AG08395 (cell line): ENCODE measurements at places on chromosomes 2 and 18.
A peak's percentile ranks its signal among the peaks of the same experiment; 100 is the strongest.

GRCh38 chr18:75800331-75800648, 372.8 kb upstream of the SMIM21 start:
- DNase-seq = no peak

DNA sequence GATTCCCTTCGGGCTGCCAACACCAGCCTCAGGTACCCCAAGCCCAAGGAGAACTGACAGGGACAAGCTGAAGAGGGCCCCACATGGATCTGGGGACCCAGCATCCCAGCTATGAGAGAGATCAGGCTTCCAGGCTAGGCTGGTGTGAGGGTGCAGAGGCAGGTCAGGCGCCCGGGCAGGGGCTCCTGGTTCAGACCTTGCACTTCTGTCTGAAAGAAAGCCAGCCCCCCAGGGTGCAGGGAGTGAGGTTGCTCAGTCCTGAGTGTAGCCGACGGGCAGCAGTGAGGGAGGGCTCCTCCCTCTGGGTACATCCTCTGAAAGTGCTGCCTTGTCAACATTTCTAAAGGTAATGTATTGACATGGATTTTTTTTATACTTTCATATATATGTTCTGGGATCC, 33.1 kb downstream of the KCNF1 start:
- no peak for DNase-seq

- DNase-seq = no peak
Observed at GRCh38 chr18:5173646-5174045, 23.4 kb downstream of the AKAIN1 start.

DNA sequence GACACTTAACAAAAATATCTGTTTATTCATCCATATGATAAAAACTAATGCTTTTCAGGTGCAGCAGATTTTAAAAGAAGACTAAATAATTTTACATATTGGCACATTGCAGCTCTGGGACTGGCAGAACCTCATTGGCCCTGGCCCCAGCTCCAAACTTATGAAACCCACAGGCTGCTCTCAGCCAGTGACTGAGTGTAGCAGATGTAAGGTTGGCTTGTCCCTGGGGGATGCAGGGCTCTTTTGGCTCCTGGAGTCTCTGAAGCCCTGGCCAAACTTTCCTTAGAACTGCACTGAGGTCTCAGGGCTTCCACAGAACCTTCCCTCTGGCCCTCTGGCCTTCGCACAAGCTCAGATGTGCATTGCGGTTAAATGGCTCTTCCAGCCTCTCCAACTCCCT, 725.0 kb upstream of the SOX11 start:
- DNase-seq = no peak

- no peak for DNase-seq
Observed at GRCh38 chr2:99397266-99397920, 60.2 kb downstream of the EIF5B start.

GRCh38 chr2:23660237-23660636, 266.7 kb downstream of the ATAD2B start:
- DNase-seq = no peak

DNA sequence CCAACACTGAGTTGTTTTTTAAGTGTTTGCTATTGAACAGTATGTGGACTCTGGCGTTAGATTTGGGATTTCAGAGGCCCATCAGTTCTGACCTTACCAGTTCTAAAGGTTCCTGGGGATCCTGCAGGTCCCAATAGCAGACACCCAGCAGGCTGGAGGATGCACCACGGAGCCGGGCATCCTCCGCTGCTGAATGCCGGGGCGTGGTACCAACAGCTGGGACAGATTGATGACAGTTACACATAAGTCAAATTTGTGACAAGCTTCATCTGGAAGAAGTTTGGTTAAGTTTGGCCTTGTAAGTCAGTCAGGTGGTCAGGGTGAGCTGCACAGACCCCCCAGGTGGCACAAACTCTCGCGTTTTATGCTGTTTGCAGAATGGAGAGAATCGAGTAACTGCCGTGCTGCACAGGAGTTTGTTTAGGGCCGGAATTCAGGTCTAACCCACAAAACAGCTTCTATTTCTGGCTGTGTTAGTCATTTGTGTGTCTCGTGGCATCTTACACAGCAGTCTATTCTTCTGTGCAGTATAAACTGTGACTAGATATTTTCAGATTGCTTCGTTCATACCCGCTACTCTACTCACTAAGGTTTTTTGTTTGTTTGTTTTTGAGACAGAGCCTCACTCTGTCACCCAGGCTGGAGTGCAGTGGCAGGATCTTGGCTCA, 19.2 kb downstream of the CTDP1 start:
- peak; percentile 63 for DNase-seq

GRCh38 chr2:29528891-29529520, 392.4 kb downstream of the ALK start:
- DNase-seq = peak; percentile 69

DNA sequence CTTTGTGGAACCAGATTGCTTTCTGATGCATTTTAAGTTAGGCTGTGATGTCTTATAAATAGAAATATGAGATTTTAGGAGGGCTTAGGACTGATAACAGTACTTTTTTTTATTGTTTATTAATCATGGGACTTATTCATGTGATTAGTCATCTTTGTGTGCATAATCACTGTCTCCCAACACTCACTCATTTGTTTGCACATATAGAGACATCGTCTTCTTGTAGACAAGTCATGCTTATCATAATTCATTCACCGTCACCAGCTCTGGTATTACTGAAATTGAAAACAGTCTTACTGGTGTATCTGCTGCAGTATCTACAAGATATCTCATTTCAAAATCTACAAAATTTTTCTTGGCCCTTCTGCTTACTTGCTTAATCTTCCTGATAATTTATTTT, 45.8 kb downstream of the WDR7 start:
- DNase-seq = no peak

DNA sequence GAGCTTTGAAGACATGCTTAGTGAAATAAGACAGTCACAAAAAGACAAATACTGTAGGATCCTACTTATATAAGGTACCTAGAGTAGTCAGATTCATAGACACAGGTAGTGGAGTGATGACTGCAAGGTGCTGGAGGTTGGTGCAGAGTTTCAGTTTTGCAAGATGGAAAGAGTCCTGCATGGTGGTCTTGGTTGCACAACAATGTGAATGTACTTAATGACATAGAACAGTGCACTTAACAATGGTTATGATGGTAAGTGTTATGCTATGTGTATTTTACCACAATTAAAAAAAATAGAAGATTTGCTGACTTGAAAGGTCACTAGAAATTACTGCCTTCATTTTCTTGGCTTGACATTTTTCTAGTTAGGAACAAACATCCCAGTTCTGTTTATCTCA, 9.5 kb downstream of the CERS6 start:
- no peak for DNase-seq

DNA sequence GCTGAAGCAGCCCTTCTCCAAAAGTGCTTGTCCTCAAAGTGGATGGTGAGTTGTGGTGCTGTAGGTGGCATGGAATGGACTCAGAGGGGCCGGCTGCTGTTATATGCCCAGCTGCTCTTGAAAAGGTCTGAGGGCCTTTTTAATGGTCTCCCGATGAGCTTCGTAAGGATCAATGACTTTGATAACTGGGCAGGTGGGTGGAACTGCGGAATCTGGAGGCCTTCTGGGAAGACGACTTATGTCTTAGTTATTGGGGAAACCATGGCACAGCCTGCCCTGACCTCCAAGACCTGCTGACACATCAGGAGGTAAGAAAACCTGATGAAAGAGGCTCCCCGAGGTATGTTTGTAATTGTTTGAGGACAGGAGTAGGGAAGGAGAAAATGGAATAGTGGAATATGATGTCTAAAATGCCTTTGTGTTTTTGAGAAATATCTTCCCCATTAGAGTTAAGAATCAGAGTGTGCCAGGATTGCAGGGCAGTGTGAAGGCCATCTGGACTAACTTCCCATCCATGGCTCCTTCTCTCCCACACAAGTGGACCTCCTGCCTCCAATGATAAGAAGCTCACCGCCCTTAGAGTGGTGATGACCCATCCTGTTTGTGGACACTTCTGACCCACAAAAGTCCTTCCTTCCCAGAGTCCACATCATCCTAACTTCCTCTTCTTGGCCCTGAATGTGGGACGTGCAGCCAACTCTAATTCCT, 236.1 kb downstream of the FHOD3 start:
- no peak for DNase-seq

DNA sequence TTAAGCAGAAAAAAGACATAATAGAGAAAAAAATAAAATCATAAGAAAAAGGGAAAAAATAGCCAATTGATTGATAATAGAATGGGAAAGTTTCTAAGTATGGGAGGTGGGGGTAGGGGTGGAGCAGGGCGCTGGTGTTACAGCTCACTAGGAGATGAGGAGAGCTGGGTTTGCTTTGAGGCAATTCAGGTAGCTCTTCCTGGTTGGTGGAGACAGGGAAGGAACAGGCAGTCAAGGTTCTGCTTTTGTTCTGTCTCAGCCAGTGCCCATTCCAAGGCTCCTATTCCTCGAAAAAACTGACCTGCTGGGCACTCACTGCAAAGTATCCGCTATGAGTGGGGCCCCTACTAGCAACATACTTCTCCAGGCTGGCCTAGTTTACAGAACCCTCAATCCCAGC, 1.7 kb upstream of the CNNM4 start:
- DNase-seq = no peak

- peak; percentile 21 for DNase-seq
Observed at GRCh38 chr2:85753035-85753524, 711 bp upstream of the ATOH8 start.

DNA sequence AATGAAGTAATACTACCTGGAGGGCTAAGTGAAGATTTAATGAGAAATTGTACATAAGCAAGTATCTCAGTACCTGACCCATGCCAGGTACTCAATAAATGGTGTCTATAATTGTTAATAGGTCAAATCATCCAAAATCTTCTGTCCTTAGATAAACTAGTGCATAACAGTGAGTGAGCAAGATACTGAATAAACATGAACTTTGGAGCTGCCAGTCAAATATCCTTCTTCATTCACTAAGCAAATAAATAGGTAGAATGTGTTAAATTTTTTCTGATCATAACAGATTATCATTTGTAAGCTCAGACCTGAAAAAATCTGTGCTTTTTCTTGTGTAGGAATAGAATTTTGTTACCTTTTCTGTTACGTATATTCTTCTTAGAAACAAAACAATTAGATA, 39.6 kb downstream of the RAB3GAP1 start:
- no peak for DNase-seq

DNA sequence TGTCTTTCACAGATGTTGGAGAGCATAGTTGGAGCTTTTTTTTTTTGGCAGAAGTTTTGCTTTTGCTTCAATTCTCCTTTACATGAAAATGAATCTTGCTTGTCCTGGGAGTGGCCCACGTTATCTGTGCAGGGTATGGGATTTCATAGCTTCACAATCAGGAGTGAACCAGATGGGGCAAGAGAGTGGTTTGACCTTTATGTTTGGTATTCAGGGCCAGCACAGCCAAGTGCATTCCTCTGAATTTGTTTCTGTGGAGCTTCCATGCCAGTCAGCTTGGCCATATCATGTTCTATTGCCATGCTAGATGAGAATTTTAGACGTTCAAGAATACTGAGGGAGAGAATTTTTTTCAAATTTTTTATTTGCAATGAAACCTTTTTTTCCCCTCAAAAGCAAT, 116.6 kb downstream of the PRPF40A start:
- no peak for DNase-seq

GRCh38 chr18:14085770-14086457, 46.3 kb downstream of the ZNF519 start:
- no peak for DNase-seq

DNA sequence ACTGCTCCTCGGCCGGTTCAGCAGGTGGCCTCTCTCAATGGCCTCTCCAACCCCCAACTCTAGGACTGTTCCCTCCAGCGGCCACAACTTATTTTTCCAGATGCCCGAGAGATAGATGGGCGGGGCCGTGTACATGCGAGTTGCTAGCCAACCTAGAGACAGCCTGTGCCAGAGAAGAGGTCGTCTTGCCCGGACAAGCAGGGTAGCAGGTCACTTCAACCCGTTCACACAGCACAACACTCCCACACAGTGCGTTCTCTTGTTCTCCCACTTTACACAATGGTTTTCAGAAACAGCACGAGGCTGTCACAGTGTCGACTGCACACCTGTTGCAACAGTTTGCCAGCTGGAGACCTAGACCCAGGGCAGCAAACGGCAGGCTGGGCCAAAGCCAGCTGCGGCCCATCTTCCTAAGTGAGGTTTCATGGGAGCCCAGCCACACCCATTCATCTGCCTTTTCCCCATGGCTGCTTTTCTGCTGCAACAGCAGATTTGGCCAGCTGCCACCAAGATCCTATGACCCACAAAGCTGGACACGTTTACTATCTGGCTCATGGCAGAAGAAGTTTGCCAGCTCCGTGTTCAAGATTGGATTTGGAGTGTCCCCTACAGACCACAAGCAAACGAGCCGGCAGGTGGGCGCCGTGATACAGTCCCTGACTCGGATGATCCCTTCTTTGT, 7.3 kb upstream of the PRLH start:
- peak; percentile 83 for DNase-seq

- no peak for DNase-seq
Observed at GRCh38 chr18:24721388-24721787, 261.0 kb downstream of the HRH4 start.

- no peak for DNase-seq
Observed at GRCh38 chr2:1538663-1539062, 125.4 kb downstream of the TPO start.

- DNase-seq = peak; percentile 28
Observed at GRCh38 chr18:22538426-22538825, 120.7 kb upstream of the CTAGE1 start.

DNA sequence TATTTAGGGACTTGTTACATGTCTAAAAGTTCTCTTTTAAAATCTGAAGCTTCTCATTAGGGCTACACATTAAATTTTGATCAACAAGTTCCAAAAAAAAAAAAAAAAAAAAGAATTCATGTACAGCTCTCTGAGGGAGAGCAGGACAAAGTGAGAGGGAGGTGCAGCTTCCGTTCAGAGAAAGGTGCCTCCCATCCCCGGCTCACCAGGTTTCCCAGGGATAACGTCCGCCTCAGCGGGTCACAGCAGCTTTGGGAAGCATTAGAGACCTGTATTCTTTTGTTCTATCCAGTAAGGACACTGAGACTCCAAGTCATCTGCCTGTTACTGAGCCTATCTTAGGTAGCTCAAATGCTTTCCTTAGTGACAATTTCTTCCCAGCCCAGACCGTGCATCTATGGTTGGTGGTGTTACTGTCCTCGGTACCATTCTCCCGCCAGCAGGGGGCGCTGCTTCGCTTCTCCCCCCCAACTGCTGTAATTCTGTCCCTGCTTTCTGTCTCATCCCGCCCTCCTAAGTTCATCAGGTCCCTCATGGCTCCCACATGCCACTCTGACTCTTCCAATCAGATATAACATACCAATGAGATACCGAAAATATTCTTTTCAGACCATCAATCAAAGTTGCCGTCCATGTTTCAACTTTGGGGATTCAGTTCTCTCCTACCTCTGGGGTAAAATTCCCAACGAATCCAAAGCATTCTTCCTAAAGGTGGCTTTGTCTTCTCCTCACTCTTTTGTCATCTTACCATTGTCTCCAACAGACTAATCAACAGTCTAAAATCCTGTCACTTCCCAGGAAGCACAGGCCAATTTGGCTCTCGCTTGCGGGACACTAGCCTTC, 466.5 kb downstream of the METTL4 start:
- DNase-seq = peak; percentile 60

GRCh38 chr2:145410086-145410485, 890.2 kb upstream of the ZEB2 start:
- no peak for DNase-seq
